ENCODE measurements at places on chromosomes 2 and 18. TPM values are rescaled to one million over a fixed set of nuclear protein-coding genes. Genes with fewer than 3 reads are reported as not detected.
A peak's percentile ranks its signal among the peaks of the same experiment; 100 is the strongest.

PGAP1 gene
- 45.1 TPM for total RNA-seq

CCDC148 gene
- total RNA-seq: 3.1 TPM

DNA sequence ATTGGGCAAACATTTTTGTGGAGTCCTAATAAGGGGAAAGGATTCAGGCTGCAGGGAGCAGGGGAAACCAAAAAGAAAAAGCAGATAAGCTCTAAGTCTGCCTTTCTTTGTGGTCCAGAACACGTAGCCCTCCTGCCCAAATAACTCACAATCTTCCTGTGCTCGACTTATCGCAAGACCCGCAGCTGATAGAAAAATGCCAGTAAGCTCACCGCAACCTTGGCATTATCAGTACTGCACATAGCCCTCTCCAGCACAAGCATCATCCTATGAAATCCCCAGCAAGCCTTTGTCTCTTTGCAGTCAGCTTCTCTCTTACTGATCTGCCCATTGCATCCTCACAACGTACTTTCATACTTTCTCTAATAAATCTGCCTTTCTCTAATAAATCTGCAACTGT lies 202.4 kb upstream of the HNRNPA3 start:
- DNase-seq: no peak

GRCh38 chr18:23063502-23063901 lies 71.8 kb upstream of the CABLES1 start:
- no peak for DNase-seq

- DNase-seq: peak; percentile 54
These were observed 79.3 kb upstream of the GLI2 start for GRCh38 chr2:120656273-120656950.

DNA sequence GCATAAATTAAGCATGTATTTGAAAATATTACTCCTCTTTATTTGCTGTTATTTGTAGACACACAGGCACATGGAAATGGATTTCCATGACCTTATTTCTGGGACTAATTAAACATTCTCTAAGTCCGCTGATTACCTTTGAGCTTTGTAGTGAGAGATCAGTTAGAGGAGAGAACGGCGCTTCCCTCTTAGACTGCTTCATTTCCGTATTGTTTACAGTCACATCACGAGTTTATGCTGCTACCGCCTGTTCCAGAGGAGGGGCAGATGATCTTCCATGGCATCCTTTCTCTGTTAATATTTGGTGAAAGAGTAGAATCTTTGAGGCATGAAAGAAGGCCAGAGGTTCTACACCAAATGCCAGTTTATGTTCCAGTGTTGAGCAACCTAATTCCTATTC lies 404.4 kb downstream of the TRIB2 start:
- no peak for DNase-seq

Data from type B pancreatic cell (in vitro differentiated cells).